ENCODE measurements at places on chromosomes 16 and 17. TPM values are rescaled to one million over a fixed set of nuclear protein-coding genes. Genes with fewer than 3 reads are reported as not detected.

- DNase-seq: no peak
Measured at GRCh38 chr16:77549876-77550275, 115.0 kb upstream of the ADAMTS18 start.

DNA sequence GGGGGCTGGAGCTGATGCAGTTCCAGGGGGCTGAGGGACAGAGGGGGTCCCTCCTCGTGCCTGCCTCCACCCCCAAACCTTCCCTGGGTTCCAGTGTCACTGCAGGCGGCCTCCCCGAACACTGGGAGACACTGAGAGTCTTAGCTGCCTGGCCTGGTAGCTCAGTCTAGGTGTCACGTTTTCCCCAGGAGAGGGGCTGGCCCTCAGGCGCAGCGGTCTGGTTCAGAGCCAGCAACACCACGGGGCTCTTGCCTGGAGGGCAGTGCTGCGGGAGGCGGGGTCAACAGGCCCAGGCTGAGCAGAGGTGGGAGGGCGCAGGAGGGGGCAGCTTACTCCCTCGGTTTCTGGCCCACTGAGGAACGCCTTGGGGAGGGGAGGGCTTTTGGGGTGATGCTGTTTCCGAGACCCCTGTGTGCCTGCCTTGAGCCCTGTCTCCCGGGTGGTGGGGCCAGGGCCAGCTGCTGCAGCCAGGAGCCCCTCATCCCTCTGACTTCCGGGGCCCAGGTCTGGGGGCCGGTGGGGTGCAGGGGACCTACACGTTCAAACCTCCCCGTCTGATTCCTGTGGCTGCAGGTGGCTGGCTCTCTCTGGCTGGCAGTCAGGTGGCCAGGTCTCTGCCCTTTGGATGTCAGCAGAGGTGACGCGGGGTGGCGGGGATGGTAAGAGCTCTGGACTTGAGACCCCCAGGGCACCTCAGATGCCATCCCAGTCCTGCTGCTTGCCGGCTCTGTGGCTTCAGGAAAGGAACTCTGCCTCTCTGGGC lies 89.3 kb upstream of the GSE1 start:
- no peak for DNase-seq

DNA sequence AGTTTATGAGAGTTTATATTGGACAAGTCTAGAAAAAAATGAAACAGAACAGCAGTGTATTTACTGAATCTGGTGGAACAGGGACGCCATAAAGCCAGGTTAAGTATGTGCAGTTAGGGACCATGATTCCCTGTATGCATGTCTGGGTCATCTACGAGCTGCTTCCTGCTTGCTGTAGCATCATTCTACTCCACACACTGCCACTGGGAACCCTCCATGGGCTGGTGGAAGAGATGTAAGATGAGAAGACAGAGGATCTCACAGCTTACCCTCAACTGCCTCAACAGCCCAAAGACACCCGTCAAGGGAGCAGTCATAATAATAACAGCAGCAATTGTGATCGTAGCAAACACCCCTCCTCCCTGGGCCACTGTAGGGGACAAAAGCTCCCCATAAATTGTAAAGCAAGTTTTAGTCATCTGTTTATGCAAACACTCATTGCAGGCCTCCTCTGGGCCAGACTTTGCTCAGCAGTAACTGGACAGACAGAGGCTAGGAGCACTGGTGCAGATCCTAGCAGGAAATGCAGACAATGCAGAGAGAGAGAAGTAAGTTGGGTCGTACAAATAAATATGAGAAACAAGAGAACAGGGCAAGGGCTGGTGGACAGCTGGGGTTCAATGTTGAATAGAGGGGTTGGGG lies 188.0 kb downstream of the SOX9 start:
- no peak for DNase-seq

DNA sequence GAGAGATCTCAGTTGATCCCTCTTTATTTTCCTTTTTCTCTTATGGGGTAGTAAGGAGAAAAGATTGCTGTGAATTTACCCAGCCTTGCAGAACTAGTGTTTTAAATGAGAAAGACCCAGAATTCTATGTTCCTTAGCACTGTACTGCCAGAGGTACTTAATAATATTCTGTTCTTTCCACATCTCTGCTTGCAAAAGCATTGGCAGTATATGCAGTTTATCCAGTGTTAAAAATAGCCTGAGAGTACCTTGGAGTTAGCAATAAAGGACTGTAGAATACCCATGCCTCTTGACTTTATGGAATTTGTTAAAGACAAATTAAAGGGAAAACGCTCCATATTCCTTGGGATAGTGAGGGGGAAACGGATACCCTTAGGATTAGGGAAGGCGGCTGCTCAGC lies 11.9 kb downstream of the SLC7A6 start:
- no peak for DNase-seq

DNA sequence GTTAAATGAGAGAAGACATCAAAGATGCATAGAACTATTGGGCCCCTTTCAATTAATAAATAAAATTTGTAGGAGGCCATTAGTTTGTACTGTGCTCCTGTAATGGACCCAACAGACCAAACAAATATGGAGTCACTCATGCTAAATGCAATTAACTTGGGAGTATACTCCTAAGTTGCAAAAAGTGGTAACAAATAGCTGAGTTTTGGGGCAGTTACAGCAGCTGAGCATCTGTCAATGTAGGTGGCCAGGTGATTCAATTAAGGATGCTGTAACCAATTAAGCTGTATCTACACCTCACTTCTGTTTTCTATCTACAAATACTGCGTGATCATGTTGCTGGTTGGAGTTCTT lies 34.9 kb downstream of the WNT9B start:
- DNase-seq: no peak

- DNase-seq: no peak
Measured at GRCh38 chr17:38916771-38917170, 8.6 kb upstream of the LASP1NB start.

DNA sequence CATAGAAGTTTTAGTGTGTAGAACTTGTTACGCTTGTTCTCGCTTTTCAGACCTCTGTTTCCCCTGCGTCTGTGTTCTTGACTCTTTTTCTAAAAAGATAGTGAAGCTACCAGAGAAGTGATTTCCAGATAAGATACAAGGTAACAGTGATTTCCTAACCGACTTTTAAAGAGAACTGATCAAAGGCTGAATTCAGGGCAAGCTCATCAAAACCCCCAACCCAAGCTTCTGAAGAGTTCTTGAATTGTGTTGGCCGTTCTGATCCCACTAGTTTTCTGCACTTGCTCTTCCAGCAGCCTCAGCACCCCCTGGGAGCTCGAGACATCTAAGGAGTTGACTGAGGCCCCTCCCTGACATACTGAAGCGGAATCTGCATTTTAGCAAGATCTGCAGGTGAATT lies 12.7 kb upstream of the NSMCE1 start:
- peak; percentile 21 for DNase-seq

DNA sequence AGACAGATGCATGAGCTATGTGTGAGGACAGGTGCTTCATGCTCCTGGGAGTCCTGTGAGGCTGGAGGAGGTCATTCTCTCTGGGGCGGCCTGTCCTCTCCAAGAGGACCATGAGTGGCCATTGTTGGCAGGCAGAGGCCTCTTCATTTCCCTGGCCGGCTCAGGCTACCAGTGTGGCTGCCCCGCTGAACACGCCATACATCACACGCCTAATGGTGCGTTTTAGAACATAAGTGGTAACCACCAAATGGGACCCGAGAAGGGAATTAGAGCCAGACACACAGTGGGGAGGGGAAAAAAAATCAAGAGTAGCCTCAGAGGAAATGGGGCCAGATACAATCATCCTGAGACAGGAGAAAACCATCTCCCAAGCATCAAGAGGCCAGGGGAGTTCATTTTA lies 140.0 kb downstream of the SPACA3 start:
- no peak for DNase-seq

- peak; percentile 57 for DNase-seq
Measured at GRCh38 chr17:57597531-57598453, 147.3 kb downstream of the CCDC182 start.

DNA sequence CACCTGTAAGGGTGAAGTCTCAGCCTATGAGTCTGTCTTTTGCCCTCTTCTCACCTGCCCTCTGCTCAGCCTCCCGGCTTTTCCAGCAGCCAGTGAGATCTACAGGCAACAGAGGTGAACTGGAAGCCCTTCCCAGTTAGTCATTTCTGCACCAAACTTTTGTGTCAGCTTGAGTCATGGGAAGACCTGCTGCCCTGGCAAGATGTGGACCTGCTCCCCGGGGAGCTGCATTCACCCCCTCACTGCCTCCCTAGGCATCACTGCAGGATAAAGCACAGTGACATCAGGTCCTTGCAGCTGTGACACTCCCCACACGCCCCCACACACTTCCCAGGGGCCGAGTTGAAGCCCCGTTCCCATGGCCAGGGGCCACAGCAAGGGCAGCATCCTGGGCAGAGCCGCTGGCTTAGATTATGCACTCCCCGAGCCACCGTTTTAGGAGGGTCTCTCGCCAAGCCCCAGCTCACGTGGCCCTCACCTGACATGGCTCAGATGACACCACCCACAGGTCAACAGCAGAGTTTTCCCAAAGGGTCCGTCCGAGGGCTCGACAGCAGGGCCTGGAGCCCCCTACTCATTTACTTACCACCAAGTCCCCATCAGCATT lies 6.5 kb upstream of the ABR start:
- DNase-seq: no peak

GRCh38 chr17:19288453-19288852 lies 51.3 kb downstream of the EPN2 start:
- DNase-seq: no peak

- DNase-seq: no peak
Measured at GRCh38 chr17:50447870-50448595, 20.6 kb downstream of the CHAD start.

DNA sequence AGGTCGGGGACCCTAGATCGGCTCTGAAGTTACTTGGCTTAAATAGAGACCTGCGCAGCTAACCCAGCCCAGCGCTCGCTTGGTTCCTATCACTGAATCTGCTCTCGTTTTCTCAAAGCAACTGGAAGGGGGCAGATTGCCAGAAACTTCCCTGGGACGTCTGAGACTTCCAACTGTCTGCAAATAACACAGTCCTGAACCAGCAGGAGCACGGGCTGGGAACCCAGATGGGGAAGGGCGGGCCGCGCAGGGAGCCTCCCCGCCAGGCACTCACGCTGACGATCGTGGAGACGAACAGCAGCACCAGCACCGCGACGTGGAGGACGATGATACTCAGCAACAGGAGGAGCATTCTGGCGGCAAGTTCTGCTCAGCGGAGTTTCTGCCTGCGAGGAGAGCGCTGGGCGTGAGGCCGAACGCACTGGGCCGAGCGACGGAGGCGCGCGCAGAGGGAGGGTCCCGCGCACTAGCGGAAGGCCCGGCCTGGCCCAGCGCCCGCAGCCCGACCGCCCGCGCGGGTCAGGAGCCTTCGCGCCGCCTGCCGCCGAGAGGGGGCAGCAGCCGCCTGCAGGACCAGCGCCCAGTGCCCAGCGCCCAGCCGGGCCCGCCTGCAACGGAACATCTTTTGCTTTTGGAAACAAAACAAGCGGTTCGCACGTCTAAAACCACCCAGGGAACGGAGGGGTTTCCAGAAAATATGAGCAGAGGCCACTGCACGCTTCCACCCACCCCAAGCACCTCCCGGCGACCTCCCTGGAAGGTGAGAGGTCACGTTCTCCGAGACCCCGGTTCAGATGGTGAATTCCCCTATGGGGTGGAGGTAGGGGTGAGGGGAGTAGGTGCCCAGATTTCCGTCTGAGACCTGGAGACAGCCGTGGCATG lies 4.5 kb downstream of the PMP22 start:
- DNase-seq: peak; percentile 70

GRCh38 chr17:48444516-48445247 lies 14.7 kb upstream of the SKAP1 start:
- DNase-seq: peak; percentile 76

GRCh38 chr16:88064889-88065746 lies 113.9 kb downstream of the BANP start:
- no peak for DNase-seq

- DNase-seq: peak; percentile 96
Measured at GRCh38 chr17:48107137-48108055, at the start of gene SNX11. TSS of gene SNX11 (plus strand) at chr17:48107766. CDS start at chr17:48112044, 4,278 bp downstream.

GRCh38 chr16:67364600-67365235 lies 28.6 kb downstream of the TPPP3 start:
- no peak for DNase-seq

DNA sequence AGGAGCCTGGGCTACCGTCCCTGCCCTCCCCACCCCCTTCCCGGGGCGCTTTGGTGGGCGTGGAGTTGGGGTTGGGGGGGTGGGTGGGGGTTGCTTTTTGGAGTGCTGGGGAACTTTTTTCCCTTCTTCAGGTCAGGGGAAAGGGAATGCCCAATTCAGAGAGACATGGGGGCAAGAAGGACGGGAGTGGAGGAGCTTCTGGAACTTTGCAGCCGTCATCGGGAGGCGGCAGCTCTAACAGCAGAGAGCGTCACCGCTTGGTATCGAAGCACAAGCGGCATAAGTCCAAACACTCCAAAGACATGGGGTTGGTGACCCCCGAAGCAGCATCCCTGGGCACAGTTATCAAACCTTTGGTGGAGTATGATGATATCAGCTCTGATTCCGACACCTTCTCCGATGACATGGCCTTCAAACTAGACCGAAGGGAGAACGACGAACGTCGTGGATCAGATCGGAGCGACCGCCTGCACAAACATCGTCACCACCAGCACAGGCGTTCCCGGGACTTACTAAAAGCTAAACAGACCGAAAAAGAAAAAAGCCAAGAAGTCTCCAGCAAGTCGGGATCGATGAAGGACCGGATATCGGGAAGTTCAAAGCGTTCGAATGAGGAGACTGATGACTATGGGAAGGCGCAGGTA lies 762 bp downstream of the CDK12 start:
- DNase-seq: peak; percentile 56

GRCh38 chr17:7029659-7030058 lies 6.2 kb upstream of the SLC16A13 start:
- peak; percentile 69 for DNase-seq

DNA sequence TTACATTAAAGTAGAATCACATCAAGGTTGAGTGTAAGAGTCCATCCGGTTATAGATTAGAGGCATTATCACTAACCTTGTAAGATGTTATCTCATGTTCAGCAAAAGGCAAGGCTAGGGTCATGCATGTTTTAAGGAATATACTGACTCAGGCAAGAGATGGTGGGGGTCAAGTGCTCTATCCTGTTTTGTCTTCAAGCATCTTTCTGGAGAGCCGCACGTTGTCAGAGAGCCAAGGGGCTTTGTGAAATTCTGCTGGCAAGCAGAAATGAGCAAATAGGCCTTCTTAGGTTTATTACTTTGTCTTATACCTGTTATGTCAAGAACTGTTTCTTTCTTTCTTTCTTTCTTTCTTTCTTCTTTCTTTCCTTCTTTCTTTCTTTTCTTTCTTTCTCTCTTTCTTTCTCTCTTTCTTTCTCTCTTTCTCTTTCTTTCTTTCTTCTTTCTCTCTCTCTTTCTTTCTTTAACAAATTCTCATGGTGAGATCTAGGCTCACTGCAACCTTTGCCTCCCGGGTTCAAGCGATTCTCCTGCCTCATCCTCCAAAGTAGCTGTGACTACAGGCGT lies 47.3 kb upstream of the IL34 start:
- DNase-seq: no peak

GRCh38 chr17:8359769-8360168 lies 16.7 kb downstream of the KRABD2 start:
- no peak for DNase-seq

The CES5A gene
- total RNA-seq: not detected

The GRAP gene
- 10.4 TPM for total RNA-seq

The CACNA1G gene
- total RNA-seq: not detected

The MT1E gene
- 41.2 TPM for total RNA-seq

The KRT15 gene
- total RNA-seq: not detected

The FKBP10 gene
- total RNA-seq: 1.3 TPM

The SMIM36 gene
- not detected for total RNA-seq

The OTOP3 gene
- total RNA-seq: not detected

The CHD9NB gene
- 0.52 TPM for total RNA-seq

The TP53TG3B gene
- not detected for total RNA-seq

The CASKIN1 gene
- total RNA-seq: not detected

The MYH11 gene
- 0.06 TPM for total RNA-seq

The GAS2L2 gene
- total RNA-seq: not detected

The CHD9 gene
- total RNA-seq: 23.7 TPM

The KRTAP9-8 gene
- not detected for total RNA-seq

The PRR15L gene
- not detected for total RNA-seq

The PKMYT1 gene
- 199 TPM for total RNA-seq

The VAT1L gene
- not detected for total RNA-seq

The ATP1B2 gene
- not detected for total RNA-seq
